ENCODE measurements at places on chromosomes 13 and 19.

- no peak for DNase-seq
Observed at GRCh38 chr19:48926909-48927308, 6.6 kb upstream of the DHDH start.

- DNase-seq = no peak
Observed at GRCh38 chr19:10670182-10670581, 16.0 kb downstream of the ILF3 start.

DNA sequence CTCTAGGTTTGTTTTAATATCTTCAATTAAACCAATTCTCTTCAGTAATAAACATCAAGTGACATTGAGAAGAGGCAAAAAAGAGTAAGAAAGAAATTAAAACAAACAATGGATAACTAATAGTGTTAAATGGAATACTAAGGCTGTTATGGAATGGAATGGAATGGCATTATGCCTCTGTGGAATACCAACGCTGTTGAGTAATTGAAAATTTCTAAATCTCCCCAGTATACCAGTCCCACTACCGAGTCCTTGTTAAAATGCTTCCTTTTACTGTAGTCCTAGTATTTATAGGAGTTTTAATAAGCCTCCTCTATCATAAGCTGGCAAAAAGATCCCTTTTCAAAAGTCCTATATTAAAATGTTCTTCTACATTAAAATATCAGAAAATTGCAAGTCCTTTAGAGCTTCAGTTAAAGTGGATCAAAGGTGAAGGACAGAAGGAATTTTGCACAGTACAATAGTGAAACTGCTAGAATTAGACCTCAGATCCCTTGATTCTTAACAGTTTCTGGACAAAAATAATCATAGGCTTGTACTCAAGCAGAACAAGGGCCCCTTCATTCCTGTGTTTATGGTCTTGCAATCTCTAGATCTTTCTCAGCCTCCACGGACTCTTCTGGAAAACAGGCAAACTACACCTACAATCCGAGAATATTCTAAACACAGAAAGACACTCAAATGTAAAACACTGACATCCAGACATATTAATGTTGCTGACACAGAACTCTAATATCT lies 128.2 kb downstream of the PCDH9 start:
- no peak for DNase-seq

DNA sequence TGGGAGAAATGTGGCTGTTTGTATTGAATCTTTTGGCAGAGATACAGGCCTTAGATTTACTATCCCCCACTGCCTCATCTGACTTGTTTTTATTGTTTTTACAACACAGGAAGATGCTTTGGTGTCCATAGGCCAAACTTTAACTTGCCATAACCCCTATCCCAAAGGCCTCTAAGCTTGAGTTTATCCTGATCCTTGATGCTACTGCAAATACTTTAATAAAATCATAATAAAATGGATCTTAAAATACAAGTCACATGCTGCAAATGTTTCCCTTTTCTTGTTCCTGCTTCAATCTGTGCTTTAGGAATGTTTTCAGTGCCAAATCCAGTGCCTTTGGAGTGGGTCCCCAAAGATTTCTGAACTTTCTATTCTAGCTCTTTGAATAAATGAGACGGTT lies 770.6 kb downstream of the DACH1 start:
- no peak for DNase-seq

DNA sequence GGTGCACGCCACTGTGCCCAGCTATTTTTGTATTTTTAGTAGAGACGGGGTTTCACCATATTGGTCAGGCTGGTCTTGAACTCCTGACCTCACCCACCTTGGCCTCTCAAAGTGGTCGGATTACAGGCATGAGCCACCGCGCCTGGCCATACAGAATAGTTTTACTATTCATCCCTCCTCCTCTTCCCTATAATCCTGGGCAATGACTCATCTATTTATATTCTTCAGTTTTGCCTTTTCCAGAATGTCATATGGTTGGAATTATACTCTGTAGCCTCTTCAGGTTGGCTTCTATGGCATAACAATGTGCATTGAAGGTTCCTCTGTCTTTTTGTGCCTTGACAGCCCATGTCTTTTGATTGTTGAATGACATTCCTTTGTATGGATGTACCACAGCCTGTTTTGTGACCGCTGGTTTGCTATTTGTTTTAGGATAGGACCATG lies 22.2 kb upstream of the LRP3 start:
- DNase-seq = no peak

DNA sequence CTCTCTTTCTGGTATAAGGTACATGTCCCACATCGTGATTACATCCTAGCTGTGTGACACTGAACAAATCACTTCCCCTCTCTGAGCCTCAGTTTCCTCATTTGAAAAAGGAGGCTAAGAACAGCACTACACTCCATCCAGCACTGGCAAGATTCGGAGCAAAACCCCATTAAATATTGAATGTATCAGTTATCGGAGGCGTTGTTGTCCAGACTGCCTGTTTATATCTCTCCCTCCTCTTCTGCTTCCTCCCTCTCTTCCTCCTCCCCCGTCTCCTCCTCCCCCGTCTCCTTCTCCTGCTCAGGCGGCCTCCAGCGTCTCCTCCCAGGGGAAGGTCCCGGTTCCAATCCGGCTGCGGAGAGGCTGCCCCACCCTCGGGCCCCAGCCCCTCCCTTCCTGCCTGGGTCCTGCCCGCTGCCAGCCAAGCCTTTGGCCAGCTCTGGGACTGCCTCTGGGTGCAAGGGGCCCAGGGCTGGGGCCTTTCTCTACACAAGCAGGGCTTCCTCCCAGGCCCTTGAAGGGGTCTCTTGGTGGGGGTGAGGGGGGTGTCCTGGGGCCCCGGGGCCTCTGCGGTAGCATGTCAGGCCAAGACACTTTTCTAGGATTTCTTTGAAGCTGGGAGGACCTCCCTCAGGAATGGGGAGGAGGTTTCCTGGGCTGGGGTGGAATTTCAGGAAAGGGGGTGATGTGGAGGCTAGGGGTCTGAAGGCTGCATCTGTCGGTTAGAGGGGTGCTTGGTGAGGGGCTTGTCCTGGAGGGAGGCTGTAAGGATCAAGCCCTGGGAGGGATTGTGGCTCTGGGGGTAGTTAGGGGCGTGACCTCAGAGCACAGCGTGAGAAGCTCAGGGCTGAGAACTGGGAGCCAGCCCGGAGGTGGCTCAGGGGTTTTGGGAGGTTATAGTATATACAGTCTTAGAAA lies 1.9 kb downstream of the RRAS start:
- no peak for DNase-seq

DNA sequence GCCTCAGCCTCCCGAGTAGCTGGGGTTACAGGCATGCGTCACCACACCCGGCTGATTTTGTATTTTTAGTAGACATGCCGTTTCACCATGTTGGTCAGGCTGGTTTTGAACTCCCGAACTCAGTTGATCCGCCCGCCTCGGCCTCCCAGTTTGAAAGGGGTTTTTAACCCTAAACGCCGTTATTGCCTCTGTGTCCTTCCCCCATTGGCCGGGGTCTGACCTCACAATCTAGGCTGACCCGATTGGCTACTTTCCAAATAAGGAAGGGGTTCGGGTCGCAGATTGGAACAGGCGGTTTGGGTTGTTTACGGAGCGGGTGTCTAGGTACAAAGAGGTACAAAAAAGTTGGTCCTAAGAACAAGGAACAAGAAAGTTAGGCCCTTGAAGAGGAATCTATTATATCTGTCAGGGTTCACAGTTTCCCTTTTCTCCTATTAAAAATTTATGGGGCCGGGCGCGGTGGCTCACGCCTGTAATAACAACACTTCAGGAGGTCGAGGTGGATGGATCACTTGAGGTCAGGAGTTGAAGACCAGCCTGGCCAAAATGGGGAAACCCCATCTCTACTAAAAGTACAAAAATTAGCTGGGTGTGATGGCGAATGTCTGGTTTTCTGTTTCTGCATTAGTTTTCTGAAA lies 1.0 kb downstream of the ZNF253 start:
- DNase-seq = no peak

GRCh38 chr13:45412274-45413049 lies 5.7 kb downstream of the SLC25A30 start:
- DNase-seq = no peak

DNA sequence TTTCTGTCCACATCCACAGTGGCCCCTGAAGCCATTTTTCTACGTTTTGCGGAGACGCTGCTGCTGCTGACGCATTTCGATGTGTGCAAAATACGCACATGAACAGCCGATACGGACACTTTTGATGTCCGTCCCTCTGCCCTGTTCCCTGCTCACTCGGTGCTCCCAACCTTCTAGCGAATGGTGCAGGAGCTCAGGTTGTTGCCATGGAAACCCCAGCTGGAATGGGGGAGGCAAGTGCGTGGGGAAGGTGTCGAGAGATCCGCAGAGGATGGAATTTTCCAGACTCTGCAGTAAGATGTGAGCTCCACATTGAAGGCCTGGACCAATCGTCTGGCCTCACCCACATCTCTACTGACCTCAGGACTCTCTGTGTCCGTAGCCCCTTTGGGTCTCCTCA lies 109.2 kb upstream of the USP29 start:
- no peak for DNase-seq

GRCh38 chr19:44051650-44052402 lies at the start of gene ZNF223:
Gene ZNF223 (plus strand): TSS chr19:44052036. CDS start chr19:44055177, 3,141 bp downstream.
- DNase-seq = peak; percentile 90

GRCh38 chr13:57045826-57046546 lies 94.7 kb upstream of the PRR20A start:
- DNase-seq = no peak

GRCh38 chr13:72586518-72586917 lies 140.9 kb downstream of the MZT1 start:
- DNase-seq = no peak
